Stimulated activated CD4-positive, alpha-beta T cell treated with anti-CD3 and anti-CD28 coated beads, Interleukin-1b, Interleukin-23, amount 100 ng/mL, for 48 hours (primary cell): ENCODE measurements at places on chromosomes 1 and 21.

DNA sequence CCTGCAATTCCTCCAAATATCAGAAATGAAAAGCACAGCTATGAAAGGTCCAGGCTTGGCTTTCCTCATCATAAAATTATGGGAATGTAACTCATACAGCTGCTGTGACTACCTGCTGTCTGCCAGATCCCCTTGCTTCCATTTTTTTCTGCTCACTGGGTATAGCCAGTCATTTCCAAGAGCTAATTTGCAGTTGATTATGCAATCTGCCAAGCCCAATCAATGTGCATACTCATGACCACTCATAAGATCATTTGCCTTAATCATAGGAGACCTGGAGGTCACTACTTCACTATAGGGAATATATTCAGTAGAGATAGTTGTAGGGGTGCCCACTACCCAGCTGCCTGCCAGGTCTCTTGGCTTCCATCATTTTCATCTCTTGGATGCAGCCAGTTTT, 417.7 kb upstream of the ZRANB2 start:
- no peak for DNase-seq

DNA sequence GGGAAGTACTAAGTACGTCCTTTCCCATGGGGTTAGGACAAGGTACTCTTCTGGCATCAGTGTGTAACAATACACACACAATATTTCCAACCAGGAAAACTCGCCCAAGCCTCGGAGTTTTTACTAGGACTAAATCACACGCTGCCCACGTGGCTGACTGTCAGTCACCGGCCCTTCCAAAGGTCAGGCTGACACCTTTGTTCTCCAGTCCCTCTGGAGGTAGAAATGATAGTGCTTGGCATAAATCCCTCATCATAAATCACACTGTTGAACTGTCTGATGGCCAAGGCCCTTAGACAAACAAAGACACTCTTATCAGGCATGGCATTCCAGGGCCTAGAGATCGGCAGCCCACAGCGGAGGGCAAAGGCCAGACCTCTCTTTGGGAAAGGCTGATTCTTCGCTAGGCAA, 16.9 kb upstream of the SLAMF9 start:
- DNase-seq = no peak

- DNase-seq = no peak
Observed at GRCh38 chr1:12552951-12553921, 64.8 kb downstream of the DHRS3 start.

GRCh38 chr1:68490046-68490651, 6.7 kb downstream of the DEPDC1 start:
- DNase-seq = no peak

DNA sequence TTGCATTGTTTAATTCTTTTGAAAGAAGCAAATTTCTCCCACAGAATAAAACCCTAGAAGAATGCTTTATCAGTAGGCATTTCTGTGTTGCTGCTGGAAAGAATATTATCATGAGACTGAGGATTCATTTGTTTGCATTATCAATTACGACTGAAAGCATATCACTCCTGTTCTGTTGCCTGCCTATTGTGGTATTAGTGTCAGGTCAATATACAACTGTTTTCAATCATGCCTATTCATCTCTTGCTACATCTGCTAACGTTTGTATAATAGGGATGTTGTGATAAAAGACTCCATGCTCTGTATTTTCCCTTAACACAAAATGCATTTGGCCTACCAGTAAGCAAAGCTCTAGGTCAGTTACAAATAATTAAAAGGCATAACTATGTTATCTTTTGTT, 221.5 kb downstream of the PTPRC start:
- no peak for DNase-seq

GRCh38 chr1:231431665-231432415, 9.8 kb upstream of the EGLN1 start:
- no peak for DNase-seq

GRCh38 chr1:60598041-60598910, 484.1 kb upstream of the NFIA start:
- no peak for DNase-seq

DNA sequence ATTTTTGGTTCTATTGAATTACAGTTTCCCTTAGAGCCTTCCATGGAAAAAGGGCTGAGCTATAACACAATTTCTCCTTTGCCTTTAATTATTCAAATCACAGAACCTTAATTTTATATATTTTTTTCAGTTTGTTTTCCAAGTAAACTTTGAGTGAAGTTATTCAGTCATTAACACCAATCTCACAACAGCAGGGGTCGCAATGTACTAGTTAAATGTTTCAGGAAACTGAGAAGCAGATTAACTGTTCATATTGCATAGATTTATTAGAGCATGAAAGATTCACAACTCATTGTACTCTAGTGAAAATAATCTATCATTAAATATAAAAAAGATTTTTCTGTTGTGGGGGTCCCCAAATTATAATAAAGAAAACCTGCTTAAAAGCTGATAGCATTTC, 64.1 kb downstream of the KIFAP3 start:
- no peak for DNase-seq

DNA sequence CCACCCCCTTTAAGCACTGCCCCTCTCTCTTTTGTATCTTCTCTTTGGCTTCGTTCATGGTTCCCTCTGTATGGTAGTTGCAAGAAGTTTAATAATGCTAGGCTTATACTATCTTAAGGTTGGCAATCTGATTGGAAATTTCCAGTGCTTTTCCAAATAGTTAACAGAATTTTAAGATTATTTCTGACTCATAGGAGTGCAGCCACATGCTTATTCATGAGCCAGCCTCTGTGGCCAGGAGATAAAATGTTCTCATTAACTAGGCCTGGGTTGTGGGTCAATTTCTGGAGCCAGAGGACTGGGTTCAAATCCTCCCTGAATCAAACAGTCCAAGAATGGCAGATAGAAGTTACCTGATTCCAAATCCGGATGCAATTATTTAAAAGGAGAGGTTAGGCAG, 103.1 kb downstream of the ATP6V1G3 start:
- DNase-seq = no peak

- DNase-seq = no peak
Observed at GRCh38 chr1:154361357-154361756, 36.0 kb downstream of the ATP8B2 start.

GRCh38 chr1:34874296-34874952, 14.9 kb upstream of the SMIM12 start:
- no peak for DNase-seq

DNA sequence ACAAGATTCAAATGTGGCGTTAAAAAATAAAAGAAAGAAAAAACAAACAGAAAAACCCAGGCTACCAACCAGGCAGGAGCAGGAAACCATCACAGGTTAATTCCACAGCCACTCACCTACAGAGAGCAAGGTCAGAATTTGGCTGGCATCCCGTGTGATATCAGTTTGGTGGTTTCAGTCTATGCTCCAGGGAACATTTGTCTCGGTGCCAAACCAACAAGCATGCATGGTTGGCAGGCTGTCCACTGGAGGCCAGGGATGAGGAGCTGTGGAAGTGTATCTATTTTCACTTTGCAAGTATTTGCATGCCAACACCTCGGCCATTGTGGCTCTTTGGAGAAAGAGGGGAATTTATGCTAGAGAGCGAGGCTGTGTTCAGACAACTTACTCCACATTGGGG, 53.1 kb upstream of the PROX1 start:
- DNase-seq = no peak

DNA sequence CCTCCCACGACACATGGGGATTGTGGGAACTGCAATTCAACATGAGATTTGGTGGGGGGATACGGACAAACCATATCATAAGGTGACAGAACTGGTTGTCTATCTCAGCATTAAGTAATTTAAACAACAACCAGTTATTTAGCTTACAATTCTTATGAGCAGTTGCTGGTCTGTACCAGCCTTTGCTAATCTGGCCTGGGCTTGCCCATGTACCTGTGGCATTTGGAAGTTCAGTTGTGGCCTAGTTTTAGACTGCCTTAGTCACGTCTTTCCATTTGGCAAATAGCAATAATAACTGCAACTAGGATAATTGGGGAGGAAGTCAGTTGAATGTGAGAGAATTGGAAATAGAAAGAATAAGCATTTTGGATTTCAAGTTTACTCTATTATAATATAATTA, 441.8 kb upstream of the CXADR start:
- no peak for DNase-seq

GRCh38 chr1:9732123-9732971, 80.8 kb downstream of the PIK3CD start:
- DNase-seq = no peak

DNA sequence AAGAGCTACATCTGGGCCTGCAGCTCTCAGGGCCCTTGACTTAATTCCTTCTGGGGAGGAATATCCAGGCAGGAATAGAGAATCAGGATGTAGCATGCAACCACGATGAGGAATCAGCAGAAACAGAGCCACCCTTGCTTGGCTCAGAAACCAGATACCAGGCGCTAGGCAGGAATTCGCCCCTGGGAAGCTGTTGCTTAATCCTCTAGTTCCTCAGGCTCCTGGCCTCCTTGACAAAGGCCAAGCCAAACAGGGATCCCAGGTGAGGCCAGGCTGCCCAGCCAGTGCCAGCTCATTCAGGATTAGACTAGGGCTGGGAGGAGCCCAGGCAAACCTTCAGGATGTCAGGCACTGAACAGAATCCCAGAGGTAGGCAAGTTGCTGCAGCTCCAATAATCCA, 48.2 kb upstream of the IRF2BP2 start:
- DNase-seq = no peak

DNA sequence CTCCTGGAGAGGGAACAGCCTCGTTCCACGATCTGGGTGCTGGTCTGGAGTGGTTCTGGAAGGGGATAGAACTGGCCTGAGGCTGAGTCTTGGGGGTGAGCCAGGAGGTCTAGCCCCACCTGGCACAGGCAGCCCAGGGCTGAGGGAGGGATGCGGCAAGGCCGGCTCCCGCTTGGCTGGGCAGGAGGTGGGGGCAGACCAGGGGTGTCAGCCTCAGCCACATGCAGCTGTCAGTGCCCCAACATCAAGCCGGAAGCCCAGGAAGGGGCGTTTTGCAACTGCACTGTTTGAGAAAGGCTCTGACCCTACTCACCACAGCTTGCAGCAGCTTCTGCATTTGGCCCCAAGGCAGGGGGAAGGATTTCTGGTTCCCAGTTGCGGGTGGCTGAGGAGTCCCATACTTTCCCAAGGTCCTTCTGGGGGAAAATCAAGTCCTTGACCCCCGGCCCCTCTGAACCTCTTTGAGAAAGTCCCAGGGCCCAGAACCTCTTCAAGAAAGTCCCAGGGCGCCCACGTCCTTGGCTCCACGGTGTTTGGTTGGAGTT, 2.0 kb downstream of the EFHD2 start:
- DNase-seq = no peak

GRCh38 chr1:1895456-1896336, 4.8 kb upstream of the GNB1 start:
- DNase-seq = no peak

DNA sequence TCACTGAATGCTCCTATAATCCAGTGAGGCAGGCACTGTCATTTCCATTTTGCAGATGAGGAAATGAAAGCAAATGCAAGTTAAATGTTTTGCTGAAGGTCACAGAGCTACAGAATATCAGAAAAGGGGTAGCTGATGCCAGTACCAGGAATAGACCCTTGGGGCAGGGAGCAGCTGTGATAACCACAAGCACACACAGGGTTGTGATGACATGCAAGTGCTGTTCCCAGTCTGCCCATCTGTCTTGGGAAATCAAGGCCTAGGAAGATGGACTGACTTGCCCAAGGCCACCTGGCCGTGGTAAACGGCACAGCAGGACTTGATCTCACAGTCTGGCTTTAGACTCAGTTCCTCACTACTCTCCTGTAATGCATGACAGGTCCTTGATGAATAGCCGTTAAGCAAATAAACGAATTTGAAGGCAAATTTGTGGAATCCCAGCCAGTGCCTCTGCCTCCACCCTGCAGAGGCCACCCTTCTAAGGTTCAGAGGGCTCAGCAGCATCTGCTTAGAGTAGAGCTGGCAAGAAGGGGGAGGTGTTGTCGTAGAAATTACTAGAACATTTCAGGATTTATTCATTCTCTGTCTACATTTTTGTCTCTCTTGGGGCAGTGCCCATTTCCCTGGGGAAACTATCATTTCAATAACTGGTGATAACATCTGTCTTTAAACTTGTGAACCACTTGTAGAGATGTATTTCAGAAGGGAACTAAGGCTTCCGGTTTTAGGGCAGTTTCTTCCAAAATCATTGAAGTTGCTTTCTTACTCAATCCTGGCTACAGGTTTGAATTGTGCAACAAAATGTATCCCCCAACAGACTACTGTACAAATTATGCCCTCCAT, 53.2 kb upstream of the MRPS6 start:
- DNase-seq = no peak

- no peak for DNase-seq
Observed at GRCh38 chr1:4931486-4931885, 277.1 kb downstream of the AJAP1 start.

- no peak for DNase-seq
Observed at GRCh38 chr1:94660994-94661393, 119.4 kb upstream of the F3 start.

- no peak for DNase-seq
Observed at GRCh38 chr1:50851034-50851433, 109.0 kb downstream of the FAF1 start.

DNA sequence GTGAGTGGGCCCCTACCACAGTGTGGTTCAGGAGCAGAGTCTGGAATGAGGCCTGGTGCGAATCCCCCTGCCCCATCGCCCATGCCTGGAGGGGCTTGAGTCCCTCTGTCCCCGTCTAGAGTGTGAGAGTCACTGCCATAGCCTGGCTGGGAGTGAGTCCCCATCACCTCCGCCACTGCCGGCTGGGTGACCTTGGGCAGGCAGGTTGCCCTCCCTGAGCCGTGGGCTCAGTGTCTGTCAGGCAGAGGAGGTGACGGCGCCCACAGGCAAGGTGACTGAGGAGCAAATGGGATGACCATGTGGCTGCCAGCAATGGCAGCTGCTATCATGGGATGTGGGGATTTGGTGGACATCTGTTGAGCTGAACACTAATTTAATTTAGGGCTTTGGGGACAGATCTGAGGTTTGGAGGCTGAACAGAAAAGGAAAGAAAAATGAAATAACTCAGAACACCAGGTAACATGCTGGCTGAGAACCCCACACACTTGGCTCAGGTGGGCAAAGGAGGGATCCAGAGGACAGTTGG, 38.1 kb upstream of the GPR153 start:
- DNase-seq = no peak

- no peak for DNase-seq
Observed at GRCh38 chr21:37233551-37234146, 33.5 kb downstream of the VPS26C start.

GRCh38 chr21:25878344-25878743, 143.6 kb downstream of the GABPA start:
- DNase-seq = no peak

- no peak for DNase-seq
Observed at GRCh38 chr1:16461681-16462080, 21.2 kb downstream of the NECAP2 start.

GRCh38 chr1:22848405-22848804, 124.3 kb downstream of the LACTBL1 start:
- no peak for DNase-seq

- no peak for DNase-seq
Observed at GRCh38 chr1:47187926-47188250, 1.9 kb downstream of the PDZK1IP1 start.

- DNase-seq = no peak
Observed at GRCh38 chr1:18266391-18266790, 158.8 kb downstream of the IGSF21 start.
